ENCODE measurements at places on chromosomes 1 and 21. TPM values are rescaled to one million over a fixed set of nuclear protein-coding genes. Genes with fewer than 3 reads are reported as not detected.

The SERTAD4 gene
- 0.06 TPM for total RNA-seq

The SHISAL2A gene
- not detected for total RNA-seq

The SAMSN1 gene
- not detected for total RNA-seq

The LCE1A gene
- total RNA-seq = not detected

The RCC1 gene
- 53.1 TPM for total RNA-seq

The RAB42 gene
- total RNA-seq = 3.0 TPM

The OR2T35 gene
- not detected for total RNA-seq

The TRPM2 gene
- total RNA-seq = not detected

- DNase-seq = no peak
These were observed 9.7 kb upstream of the PTGS2 start for GRCh38 chr1:186689907-186690306.

DNA sequence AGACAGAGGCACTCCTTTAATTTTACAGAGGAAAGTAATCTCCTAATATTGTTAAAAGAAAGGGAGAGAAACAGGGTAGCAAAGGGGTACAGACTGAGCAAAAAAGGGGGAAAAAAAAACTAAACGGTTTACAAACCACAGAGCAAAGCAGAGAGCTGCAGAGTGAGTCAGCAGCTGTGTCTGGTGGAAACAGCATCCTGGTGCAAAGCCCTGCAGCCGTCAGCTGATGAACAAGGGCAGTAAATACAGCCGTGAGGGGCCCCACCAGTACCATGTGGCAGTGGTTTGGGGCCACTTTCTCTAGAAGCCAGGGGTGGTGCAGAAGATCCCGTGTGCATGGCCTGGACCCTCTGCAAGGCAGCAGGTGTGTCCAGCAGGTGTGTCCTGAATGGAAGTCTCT is 111.3 kb downstream of the ERG start:
- DNase-seq = peak; percentile 19

GRCh38 chr1:87464022-87464490 is 135.4 kb downstream of the LMO4 start:
- no peak for DNase-seq

DNA sequence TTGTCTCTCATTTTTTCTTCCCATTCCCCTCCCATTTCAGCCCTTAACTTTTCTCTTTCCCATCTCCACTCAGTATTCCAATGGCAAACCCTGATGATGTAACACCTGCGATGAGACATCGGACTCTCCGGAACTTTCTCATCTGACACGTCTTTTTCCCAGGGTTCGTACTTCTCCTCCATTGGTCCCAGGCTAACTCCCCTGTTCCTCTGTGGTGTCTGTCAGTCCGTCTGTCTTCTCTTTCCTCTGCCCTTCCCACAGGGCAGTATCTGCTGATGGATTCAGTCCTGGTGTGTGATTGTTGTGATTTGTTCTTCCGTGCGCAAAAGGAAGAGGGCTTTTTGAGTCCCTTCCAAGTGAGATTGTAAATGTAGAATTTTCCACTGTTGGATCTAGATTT is 27.7 kb downstream of the VANGL2 start:
- DNase-seq = no peak

GRCh38 chr1:94713472-94714141 is 106.5 kb upstream of the SLC44A3 start:
- peak; percentile 97 for DNase-seq

GRCh38 chr1:195185736-195186135 is 1422.5 kb downstream of the KCNT2 start:
- DNase-seq = no peak

GRCh38 chr1:117089996-117090395 is 29.9 kb downstream of the TTF2 start:
- DNase-seq = no peak

- no peak for DNase-seq
These were observed 68.2 kb upstream of the BCL9 start for GRCh38 chr1:147472966-147473732.

GRCh38 chr1:83104558-83104957 is 894.4 kb downstream of the TTLL7 start:
- DNase-seq = no peak

DNA sequence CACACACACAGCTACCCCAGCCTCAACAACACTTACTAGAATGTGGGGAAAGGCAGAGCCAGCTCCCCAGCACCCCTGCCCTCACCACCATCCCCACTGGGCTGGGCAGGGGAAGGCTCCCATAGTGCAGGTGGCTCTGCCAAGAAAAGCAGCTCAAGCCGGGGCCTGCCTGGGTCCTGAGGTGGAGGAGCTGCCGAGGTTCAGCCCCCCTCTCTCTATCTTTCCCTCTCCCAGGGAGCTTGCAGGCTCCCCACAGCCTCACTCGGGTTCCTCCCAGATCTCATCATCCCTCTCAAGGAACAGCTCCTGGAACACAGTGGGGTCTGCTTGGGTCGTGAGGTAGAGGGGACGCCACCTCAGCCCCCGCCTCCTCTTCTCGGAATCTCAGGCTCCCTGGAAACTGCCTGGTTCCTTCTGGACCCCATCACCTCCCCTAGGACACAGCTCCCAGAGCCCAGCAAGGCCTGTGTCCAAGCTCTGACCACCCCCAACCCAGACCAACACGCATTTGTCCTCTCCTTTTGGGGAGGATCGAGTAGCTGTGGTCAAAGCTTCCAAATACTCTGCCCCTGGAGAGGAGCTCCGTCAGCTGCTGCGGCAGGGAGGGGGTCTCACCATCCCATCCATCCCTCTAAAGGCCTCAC is 704 bp downstream of the S100A16 start:
- DNase-seq = no peak

GRCh38 chr1:207651583-207651982 is 6.7 kb downstream of the CR1L start:
- no peak for DNase-seq

DNA sequence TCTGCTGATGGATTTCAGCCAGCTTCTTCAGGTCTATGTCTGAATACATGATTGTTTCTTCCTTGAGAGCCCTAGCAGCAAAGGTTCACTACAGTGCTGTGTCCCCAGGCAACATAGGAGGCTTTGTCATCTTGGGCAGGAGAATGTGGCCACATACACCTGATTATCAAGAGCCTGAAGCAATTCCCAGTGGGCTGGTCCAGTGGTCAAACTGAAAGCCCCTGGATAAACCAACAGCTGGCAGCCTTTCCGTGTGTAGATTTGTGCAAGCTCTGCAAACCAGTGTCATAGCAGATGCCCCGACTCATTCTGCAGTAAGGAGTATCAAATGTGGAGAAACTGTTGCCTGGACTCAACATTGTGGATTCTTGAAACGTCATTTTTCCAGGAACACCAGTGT is 2.3 kb upstream of the GIPC2 start:
- DNase-seq = peak; percentile 67

GRCh38 chr1:70041317-70042045 is 163.9 kb downstream of the LRRC40 start:
- DNase-seq = no peak

DNA sequence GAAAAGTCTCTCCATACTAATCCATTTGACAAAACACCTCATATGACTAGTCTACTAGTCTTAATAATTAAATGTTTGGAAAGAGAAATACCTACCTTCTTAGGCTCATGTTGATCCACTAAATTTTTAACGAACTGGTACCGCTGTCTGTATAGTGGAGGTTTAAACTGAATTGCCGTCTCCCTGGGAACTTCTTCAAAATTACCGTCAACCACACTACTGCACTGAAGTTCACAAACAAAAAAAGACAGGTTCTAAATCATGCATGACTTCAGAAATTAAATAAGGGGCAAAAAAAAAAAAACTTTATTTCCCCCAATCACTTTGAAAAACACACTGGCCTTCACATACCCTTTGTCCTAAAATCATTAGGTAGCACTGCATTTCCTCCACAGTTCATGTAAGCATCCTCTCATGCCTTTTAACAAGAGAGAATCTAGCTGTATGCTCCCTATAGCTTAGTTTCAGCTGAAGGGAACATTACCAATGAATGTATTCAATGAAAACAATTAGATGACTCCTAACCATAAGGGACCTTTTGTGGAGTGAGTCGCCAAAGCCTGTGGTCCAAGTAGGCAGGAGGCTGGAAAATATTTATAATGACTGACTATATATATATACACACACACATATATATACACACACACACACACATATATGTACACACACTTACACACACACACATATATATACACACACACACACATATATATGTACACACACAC is 3.4 kb downstream of the HENMT1 start:
- DNase-seq = no peak

GRCh38 chr1:70358921-70359564 is 4.5 kb upstream of the ANKRD13C start:
- peak; percentile 46 for DNase-seq

GRCh38 chr1:62228883-62229187 is 34.2 kb downstream of the L1TD1 start:
- no peak for DNase-seq

Data from LHCN-M2 (cell line).